AG20443 (cell line): ENCODE measurements at places on chromosomes 5 and 9.

- DNase-seq = no peak
These were observed 1625.2 kb downstream of the MAT2B start for GRCh38 chr5:165130656-165131055.

DNA sequence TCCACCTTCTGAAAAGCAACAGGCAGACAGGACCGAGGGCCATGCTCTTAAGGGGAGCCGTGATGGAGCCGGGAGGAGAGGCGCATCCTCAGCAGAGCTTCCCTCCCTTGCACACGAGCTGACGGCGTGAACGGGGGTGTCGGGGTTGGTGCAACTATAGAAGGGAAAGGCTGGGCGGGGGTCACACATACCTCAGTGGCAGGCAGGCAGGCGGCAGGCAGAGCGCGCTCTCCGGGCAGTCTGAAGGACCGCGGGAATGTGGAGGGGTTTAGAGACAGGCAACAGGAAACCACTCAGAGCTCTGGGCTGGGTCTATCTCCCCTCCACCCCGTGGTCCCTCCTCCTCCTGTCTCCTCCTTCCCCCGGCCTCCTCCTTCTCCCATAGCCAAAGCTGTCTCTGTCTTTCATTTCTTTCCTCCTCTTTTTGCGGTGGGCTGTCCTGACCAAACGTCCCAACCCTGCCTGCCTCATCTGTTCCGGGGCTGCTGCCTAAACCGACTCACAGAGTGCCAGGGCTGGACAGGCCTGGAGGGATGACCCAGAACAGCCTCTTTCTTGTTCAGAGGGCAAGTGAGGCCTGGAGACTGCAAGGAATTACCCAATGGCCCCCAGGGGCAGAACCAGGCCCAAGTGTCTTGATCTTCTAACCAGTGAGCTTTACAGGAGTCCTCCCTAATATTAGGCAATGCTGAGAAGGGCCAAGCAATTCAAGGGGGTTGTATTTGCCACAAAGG lies at the start of gene SPARC:
Gene SPARC (minus strand): TSS at position 242 of the 734 bp plus-strand sequence. CDS start 10,727 bp downstream, outside the sequence.
- peak; percentile 85 for DNase-seq

GRCh38 chr9:134679616-134680392 lies 38.2 kb downstream of the COL5A1 start:
- no peak for DNase-seq

DNA sequence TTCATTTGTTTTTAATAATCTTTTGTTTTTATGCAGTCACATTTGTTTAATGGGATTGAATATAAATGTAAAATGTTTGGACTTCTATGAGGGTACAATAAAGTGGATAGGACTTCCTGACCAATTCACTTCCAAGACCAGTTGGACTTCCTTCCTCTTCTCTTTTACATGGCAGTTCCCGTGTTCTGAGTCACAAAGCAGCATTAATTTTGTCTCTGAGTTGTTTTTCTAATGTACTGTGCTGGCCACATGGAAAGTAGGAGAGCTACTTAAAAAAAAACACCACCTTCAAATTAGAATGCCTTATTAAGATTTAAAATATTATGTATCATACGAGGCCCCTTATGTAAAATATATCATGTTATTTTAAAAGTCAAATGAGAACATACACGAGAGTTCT lies 87.3 kb downstream of the CCDC171 start:
- no peak for DNase-seq

GRCh38 chr9:93568169-93568568 lies 8.2 kb upstream of the PHF2 start:
- no peak for DNase-seq

- no peak for DNase-seq
These were observed 196.0 kb downstream of the SPATA31D1 start for GRCh38 chr9:82184524-82184923.
